ENCODE measurements at places on chromosomes 4 and X. TPM values are rescaled to one million over a fixed set of nuclear protein-coding genes. Genes with fewer than 3 reads are reported as not detected.

DNA sequence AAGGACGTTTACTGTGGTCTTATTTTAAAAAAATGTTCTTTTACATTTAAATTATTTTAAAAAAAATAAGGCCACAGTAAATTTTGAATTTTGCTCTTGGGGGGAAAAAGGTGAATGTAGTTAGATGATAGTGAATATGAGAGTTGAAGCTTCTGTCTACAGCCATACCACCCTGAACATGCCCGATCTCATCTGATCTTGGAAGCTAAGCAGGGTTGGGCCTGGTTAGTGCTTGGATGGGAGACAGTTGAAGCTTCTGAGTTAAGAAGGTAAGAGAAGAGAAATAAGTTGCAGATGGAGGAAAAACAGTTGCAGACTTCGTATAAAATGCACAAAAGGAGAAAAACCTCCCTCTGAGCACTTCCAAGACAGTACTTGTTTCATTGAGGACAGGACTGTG lies 115.6 kb upstream of the NR3C2 start:
- no peaks in the 10 kb centered on the region for H3K4me1 ChIP-seq
- H3K27me3 ChIP-seq = no peaks in the 10 kb centered on the region
- no peak overlapping the region for H3K4me3 ChIP-seq
- no peak overlapping the region for H3K27ac ChIP-seq
- no peak for DNase-seq

GRCh38 chr4:70914631-70915030 lies 12.5 kb downstream of the MOB1B start:
- no peak overlapping the region for H3K4me3 ChIP-seq
- H3K27me3 ChIP-seq = no peaks in the 10 kb centered on the region
- no peak overlapping the region for H3K27ac ChIP-seq
- peaks cover 2% of the 10 kb centered on the region for H3K4me1 ChIP-seq
- no peaks in the 10 kb centered on the region for H3K36me3 ChIP-seq
- no peak for DNase-seq

- no peaks in the 10 kb centered on the region for H3K36me3 ChIP-seq
- DNase-seq = no peak
- no peak overlapping the region for H3K4me3 ChIP-seq
- no peaks in the 10 kb centered on the region for H3K27me3 ChIP-seq
These were observed 37.8 kb upstream of the FUNDC1 start for GRCh38 chrX:44580466-44580865.

- no peaks in the 10 kb centered on the region for H3K36me3 ChIP-seq
- no peak for DNase-seq
- H3K4me1 ChIP-seq = no peaks in the 10 kb centered on the region
- no peak overlapping the region for H3K4me3 ChIP-seq
- no peaks in the 10 kb centered on the region for H3K27me3 ChIP-seq
- H3K27ac ChIP-seq = no peak overlapping the region
These were observed 55.6 kb downstream of the ADGRA3 start for GRCh38 chr4:22460266-22460665.

DNA sequence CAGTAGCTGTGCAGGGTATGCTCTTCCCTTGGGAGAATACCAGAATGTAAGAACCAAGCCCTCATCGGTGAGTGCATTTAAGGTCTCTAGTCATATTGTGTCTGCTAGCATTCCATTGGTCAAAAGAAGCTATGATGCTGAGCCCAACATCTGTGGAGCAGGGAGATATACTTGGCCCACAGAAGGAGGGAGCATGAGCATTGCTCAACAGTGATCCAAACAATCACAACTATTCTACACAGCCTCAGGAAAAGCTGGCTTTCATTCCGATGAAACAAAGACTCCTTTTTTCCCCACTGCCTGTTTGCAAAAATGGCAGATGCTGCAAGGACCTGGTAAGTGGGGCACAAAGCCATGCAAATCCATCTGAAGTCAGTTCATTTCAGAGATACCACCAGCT lies 80.6 kb upstream of the DHX15 start:
- H3K27ac ChIP-seq = no peak overlapping the region
- no peak for DNase-seq
- no peaks in the 10 kb centered on the region for H3K4me1 ChIP-seq
- H3K36me3 ChIP-seq = no peaks in the 10 kb centered on the region

GRCh38 chrX:132565273-132565672 lies 76.4 kb upstream of the MBNL3 start:
- no peak overlapping the region for H3K4me3 ChIP-seq
- no peak overlapping the region for H3K27ac ChIP-seq
- no peak for DNase-seq
- no peaks in the 10 kb centered on the region for H3K27me3 ChIP-seq

- no peaks in the 10 kb centered on the region for H3K36me3 ChIP-seq
- no peaks in the 10 kb centered on the region for H3K27me3 ChIP-seq
- H3K4me1 ChIP-seq = no peaks in the 10 kb centered on the region
- H3K27ac ChIP-seq = no peak overlapping the region
These were observed 94.5 kb downstream of the EGF start for GRCh38 chr4:110007217-110007616.

The CFAP99 gene
- 0.17 TPM for total RNA-seq

The CRMP1 gene
- not detected for total RNA-seq

DNA sequence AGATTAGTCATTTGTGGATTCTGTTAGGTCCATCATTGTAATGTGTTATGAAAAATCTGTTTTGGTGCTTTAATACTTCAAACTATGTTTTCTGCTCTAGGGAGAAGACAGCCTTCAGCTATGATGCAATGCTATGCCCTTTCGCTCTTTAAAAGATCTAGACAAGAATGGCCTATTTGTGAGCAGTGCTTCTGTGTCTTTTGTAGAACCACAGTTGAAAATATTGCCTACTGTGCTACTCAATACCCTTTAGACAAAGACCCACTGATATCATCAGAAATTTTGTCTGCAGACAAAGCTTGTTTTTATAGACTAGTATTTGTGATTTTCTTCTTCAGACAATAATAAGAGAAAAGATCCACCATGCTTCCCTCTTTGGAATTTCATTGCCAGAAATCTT lies 44.6 kb upstream of the SLITRK2 start:
- no peaks in the 10 kb centered on the region for H3K4me1 ChIP-seq
- no peaks in the 10 kb centered on the region for H3K27me3 ChIP-seq
- H3K4me3 ChIP-seq = no peak overlapping the region

GRCh38 chrX:41067721-41068120 lies 17.5 kb upstream of the USP9X start:
- no peak for DNase-seq
- H3K4me3 ChIP-seq = no peak overlapping the region
- no peak overlapping the region for H3K27ac ChIP-seq
- no peaks in the 10 kb centered on the region for H3K36me3 ChIP-seq
- H3K27me3 ChIP-seq = no peaks in the 10 kb centered on the region

The JCHAIN gene
- 2.7 TPM for total RNA-seq

The RASL11B gene
- total RNA-seq = 0.31 TPM

DNA sequence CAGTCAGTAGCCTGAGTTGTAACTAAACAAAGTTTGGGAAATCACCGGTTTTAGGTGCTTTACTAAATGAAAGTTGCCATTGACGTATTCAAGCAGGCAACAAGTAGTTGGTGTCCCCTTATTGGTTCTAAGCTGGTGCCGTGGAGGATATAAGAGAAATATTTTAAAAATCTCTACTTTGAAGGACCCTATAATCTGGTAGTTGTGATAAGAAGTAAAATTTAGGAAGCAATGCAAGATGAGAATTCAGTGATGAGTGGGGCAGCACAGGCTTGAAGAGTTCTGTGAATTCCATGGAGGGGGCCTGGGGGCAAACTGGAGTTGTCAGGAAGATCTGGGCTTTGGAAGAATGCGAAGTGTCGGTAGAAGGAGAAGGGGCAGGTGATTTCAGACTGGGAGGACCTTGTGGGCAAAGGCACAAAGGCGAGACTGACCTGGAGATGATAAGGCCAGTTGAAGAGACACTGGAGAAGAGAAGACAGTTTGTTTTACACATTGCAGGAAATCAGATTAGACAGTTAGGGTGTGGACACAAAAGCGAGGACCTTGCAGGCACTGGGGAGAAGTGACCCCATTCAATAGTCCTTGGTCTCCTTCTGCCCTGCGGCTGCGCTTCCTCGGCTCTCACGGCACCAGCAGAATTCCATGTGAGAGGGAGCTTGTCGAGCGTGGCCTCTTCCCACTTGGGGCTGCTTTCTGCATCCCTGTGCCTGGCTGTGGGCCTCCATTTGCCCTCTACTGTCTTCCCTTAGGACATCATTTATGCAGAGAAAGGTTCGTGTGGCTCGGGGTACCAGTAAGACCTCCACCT lies 1.3 kb downstream of the RHOH start:
- peaks cover 41% of the 10 kb centered on the region for H3K4me1 ChIP-seq
- H3K36me3 ChIP-seq = no peaks in the 10 kb centered on the region
- peak; percentile 82 for DNase-seq

- H3K27ac ChIP-seq = no peak overlapping the region
- H3K4me1 ChIP-seq = no peaks in the 10 kb centered on the region
- no peak for DNase-seq
- no peaks in the 10 kb centered on the region for H3K27me3 ChIP-seq
- H3K4me3 ChIP-seq = no peak overlapping the region
These were observed 28.4 kb upstream of the SLITRK4 start for GRCh38 chrX:143664302-143664701.

GRCh38 chrX:136622568-136622967 lies 25.4 kb upstream of the CD40LG start:
- no peaks in the 10 kb centered on the region for H3K36me3 ChIP-seq
- peaks cover 60% of the 10 kb centered on the region for H3K4me1 ChIP-seq
- DNase-seq = no peak
- H3K27ac ChIP-seq = no peak overlapping the region
- no peak overlapping the region for H3K4me3 ChIP-seq

DNA sequence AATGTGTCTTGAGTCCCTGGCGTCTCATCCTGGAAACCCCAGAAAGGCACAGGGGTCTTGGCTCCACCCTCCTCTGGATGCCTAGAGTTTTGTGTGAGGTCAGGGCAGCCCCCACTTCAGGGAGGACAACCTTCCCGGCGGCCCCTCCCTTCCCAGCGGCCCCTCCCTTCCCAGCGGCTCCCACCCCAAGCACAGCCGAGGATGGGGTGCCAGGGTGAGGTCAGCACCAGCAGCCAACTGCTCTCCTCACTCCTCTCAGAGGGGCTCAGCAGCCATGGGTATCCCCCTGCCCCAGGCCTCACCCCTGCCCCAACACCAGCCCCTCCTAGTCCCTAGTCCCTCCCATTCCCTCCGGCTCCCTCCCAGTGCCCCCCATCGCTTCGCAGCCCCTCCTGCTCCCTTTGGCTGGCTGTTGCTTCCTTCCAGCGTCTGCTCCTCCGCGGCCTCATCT lies 17.4 kb downstream of the DGKQ start:
- peaks cover 5% of the 10 kb centered on the region for H3K36me3 ChIP-seq
- H3K27me3 ChIP-seq = no peaks in the 10 kb centered on the region
- no peaks in the 10 kb centered on the region for H3K4me1 ChIP-seq
- no peak for DNase-seq
- no peak overlapping the region for H3K4me3 ChIP-seq
- no peak overlapping the region for H3K27ac ChIP-seq

DNA sequence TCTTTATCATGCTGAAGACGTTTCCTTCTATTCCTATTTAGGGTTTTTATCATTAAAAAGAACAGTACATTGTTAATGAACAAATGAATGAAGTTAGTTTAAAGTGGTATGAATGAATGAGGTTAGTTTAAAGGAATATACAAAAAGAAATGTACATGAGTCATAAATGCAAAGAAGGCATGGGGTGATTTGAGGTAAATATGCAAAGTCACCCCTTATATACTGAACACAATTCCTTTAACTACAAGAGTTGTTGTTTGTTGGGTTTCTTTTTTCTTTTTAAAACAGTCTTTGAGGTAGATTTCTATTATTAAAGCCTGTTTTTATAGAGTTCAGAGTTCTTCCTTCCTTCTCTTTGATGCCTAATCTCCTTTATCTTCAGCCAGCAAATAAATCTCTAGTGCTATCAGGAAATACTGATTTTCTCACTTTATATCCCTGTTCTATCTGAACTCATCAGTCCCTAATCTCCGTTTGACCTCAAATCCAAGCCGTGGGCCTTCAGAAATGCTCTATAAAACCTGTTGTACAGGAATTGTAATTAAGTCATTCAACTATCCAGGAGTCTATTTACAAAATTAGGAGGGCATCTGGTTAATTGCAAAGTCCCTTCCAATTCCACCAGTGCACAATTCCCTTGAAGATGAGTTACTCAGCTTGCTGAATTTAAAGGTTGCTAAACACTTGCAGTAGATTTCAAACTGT lies 31.6 kb upstream of the ABCG2 start:
- no peak overlapping the region for H3K27ac ChIP-seq
- no peaks in the 10 kb centered on the region for H3K27me3 ChIP-seq
- no peaks in the 10 kb centered on the region for H3K4me1 ChIP-seq
- DNase-seq = no peak
- H3K4me3 ChIP-seq = no peak overlapping the region
- H3K36me3 ChIP-seq = no peaks in the 10 kb centered on the region

The ZCCHC18 gene
- 3.8 TPM for total RNA-seq

The ASB12 gene
- not detected for total RNA-seq

The PRRG1 gene
- total RNA-seq = not detected

The TCP11X2 gene
- total RNA-seq = not detected

DNA sequence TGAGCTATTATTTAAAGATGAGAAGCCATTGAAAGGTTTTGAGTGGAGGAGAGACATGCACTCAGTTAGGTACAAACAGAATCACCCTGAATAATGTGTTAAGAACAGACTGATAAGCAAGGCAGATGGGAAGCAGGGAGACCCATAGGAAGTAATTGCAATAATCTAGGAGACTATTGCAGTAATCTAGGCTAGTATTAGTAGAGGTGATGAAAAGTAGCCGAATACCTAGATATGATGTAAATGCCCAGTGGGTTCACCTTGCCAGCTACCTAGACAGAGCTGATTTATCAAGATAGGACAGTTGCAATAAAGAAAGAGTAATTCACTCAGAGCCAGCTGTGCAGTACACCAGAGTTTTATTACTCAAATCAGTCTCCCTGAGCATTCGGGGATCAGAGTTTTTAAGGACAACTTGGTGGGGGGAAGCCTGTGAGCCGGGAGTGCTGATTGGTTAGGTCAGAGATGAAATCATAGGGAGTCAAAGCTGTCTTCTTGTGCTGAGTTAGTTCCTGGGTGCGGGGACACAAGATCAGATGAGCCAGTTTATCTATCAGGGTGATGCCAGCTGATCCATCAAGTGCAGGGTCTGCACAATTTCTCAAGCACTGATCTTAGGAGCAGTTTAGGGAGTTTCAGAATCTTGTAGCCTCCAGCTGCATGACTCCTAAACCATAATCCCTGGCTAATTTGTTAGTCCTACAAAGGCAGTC lies 427.5 kb downstream of the RPA4 start:
- H3K27ac ChIP-seq = no peak overlapping the region
- H3K36me3 ChIP-seq = no peaks in the 10 kb centered on the region
- no peak for DNase-seq
- H3K27me3 ChIP-seq = no peaks in the 10 kb centered on the region
- H3K4me1 ChIP-seq = no peaks in the 10 kb centered on the region

The CCNA2 gene
- total RNA-seq = 0.41 TPM

DNA sequence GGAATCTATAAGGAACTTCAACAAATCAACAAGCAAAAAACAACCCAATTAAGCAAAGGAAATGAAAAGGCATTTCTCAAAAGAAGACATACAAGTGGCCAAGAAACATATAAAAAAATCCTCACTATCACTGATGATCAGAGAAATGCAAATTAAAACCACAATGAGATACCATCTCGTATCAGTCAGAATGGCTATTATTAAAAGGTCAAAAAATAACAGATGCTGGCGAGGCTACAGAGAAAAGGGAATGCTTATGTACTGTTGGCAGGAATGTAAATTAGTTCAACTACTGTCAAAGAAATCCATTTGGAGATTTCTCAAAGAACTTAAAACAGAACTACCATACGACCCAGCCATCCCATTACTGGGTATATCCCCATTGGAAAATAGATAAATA lies 292.4 kb upstream of the FAT1 start:
- no peak overlapping the region for H3K4me3 ChIP-seq
- no peak for DNase-seq
- no peaks in the 10 kb centered on the region for H3K4me1 ChIP-seq
- no peaks in the 10 kb centered on the region for H3K27me3 ChIP-seq
- no peaks in the 10 kb centered on the region for H3K36me3 ChIP-seq

- no peaks in the 10 kb centered on the region for H3K27me3 ChIP-seq
- no peaks in the 10 kb centered on the region for H3K4me1 ChIP-seq
- H3K27ac ChIP-seq = no peak overlapping the region
These were observed 14.0 kb downstream of the DSPP start for GRCh38 chr4:87622303-87622702.

The NSUN7 gene
- total RNA-seq = 0.14 TPM

All from CD4-positive, alpha-beta T cell (primary cell).